Inflammatory macrophage treated with lipopolysaccharide for 1 hour (primary cell): ENCODE measurements at places on chromosomes 1 and 21.

DNA sequence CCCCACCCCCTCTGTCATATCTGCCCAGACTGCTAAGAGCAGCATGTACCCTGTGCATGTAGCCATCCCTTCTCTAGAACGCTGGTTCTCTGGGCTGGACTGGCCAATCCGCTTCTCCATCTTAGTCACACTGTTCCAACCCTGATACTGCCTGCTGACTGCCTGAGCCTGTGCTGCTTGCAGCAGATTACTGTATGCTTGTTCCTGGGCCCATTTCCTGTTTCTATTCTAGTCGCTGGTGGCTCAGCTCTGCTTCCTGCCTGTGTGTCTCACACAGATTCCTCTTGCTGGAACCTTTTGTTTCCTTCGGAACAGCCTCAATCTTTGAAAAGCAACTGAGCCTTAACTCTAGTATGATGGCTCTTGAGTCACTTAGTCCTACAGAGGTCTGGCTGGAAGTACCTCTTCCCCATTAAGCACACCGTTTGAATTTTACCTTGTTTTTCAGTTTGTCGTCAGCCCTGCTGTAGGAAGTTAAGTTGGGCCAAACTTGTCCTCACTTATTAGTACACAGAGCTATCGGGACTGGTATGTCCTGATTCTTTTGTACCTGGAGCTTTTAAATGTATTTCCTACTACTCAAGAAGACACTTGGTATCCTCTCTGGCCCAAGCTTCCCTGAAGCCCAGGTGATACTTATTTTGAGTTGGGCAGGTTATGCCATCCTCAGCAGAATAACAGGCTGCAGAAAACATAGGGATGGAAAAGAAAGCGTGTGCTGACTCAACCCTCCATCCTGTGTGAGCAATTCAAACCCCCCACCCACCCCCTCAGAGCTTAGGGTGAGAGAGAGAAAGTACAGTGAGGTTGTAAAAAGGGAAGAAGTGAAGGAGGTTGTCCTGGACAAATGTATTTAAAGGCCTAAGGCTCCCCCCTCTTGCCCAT is 43.4 kb upstream of the PIGV start:
- peak; percentile 89 for DNase-seq

- DNase-seq, result no peak
Observed at GRCh38 chr1:246748006-246748405, 23.8 kb downstream of the SCCPDH start.

GRCh38 chr21:32088471-32088870 is 190.4 kb downstream of the MIS18A start:
- no peak for DNase-seq

DNA sequence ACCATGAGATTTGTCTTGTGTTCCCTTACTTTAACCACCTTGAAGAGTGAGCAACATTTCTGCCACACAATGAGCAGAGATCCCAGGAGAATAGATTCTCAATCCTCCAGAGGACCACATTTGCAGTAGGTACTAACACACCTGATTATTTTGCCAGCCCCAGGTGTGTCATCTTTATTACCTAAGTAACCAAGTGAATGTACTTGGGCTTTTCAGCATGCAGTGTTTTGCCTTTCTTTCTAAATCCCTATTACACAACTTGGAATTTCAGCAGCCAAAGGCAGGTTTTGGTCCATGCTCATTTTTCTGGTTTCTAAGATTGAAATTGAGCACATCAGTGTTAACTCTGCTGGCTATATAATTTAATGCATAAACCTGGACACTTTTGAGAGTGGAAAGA is 43.2 kb upstream of the ST6GALNAC5 start:
- no peak for DNase-seq

GRCh38 chr1:168842916-168843315 is 113.9 kb upstream of the DPT start:
- no peak for DNase-seq

DNA sequence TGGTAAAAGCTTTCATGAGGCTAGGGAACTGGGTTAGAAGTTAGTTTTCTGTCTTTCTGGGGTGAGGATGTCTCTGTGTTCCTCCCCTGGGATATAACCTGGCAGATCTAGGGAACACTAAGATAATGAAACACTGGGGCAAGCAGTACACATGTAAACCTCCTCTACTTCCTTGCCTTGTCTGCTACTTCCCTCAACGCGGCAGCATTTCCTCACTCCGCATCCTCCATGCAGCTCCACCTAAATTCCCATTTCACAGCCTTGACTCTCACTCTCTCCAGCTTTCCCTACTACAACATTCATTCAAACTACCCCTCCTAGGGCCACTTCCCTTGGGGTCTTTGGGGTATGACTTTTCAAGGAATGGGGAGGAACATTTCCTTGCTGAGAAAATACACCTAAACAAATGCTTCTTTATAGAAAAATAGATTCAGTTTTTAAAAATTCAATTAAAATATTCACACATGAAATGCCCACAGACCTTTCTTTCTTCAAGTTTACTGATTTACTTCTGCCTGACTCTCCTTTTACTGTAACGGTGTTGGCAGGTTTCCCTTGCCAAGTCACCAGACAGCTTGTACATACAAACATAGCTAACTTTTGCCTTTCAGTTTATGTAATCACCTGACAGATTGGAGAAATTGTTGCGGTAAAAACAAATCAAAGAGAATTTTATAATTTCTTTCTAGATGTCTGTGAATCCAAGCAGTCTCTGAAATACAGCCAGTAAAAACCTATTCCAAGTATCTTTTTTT is 90.1 kb downstream of the TNFSF18 start:
- no peak for DNase-seq

DNA sequence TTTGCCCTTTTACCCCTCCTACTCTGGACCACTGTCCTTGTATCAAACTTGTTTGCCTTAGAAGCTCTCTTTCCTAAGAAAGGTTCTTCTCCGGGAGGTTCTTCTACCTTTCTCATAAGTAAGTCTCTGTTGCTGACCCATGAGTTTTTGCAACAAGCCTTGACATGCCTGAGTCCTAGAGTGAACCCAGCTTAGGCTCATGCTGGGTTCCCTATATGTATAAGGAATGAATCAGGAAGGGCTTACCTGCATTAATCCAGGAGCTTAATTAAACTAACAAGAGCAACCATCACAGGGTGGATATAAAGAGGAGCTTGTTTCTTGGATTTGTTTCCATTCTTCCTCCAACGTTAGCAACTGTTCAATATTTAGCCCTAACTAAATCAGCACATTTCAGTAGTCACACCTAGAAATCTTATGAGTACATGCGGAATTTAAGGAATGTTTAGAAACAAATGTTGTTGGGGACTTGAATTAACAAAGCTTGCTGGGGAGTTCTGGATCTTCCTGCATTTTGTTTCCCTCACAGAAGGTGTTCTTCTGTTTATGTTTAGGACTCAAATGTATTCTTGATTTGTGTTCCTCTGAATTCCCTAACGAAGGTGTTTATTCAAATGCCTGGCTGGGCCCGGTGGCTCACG is 64.3 kb upstream of the RAB3GAP2 start:
- DNase-seq, result no peak

GRCh38 chr1:187790724-187791123 is 962.0 kb downstream of the PLA2G4A start:
- no peak for DNase-seq

DNA sequence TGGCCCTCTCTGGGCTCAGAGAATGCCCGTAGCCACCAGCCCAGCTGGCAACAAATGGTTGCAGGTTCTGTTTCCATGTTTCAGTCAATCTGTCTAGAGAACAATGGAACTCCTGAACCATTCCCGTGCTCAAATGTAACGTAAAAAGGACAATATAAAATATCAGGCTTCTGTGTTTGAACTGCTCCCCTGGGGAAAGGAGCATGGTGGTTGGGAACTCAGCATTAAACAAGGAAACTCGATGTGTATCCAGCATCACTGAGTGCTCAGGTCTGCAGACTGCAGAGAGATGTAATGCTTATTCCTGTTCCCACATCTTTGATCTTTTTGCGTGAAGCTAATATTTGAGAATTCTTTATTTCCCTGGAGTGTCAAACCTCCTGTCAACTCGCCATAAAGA is 326.5 kb downstream of the KIF26B start:
- DNase-seq, result no peak

DNA sequence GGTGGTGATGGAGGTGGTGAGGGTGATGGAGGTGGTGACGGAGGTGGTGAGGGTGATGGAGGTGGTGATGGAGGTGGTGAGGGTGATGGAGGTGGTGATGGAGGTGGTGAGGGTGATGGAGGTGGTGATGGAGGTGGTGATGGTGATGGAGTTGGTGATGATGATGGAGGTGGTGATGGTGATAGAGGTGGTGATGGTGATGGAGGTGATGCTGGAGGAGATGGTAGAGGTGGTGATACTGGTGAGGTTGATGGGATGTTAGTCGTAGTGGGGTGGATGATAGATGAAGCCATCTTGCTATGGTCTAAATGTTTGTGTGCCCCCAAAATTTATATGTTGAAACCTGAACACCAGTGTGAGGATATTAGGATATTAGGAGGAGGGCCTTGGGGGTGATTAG is 25.3 kb upstream of the IFNLR1 start:
- DNase-seq, result no peak

DNA sequence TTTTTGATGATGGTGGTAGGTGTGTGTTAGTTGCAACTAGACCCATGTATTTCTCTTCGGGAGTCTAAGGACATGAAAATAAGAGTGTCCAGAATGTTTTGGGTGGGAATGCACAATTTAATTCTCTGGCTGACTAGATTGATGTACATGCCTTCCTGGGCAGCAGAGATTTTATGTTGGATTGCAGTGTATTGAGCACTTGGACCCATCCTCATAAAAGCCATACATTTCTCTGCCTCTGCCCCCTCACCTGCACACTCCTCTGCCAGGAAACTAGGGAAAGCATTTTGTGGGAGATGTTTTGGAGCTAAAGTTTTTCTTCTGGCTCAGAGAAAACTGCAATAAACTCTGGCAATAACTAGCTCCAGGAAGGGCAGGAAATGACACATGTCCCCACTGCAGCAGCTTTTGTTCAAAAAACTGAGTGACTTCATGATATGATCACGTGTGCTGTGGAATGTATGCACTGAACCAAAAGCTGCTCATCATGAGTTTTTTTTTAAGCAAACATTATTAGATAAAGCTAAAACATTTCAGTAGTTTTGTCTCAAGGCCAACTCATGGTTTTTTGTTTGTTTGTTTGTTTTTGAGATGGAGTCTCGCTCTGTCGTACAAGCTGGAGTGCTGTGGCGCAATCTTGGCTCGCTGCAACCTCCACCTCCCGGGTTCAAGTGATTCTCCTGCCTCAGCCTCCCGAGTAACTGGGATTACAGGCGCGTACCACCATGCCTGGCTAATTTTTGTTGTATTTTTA is 17.6 kb downstream of the RIT1 start:
- peak; percentile 65 for DNase-seq

DNA sequence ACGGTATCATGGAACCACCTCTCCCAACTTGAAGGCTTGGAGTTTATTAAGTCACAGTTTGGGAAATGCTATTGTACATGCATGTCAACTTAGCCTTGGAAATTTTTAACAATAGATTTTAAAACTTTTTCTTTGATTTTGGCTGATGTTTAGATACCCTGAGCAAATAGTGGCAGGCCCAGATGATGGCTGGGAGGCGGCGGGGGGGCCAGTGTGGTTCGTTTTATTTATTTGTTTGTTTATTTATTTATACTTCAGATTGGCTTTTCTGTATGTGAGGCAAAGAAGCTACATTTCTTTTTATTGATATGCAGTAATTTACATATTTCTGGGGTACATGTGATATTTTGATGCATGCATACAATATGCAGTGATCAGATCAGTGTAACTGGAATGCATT is 82.0 kb downstream of the VWA5B1 start:
- no peak for DNase-seq

GRCh38 chr1:35499652-35500176 is 57.5 kb downstream of the KIAA0319L start:
- DNase-seq, result no peak

DNA sequence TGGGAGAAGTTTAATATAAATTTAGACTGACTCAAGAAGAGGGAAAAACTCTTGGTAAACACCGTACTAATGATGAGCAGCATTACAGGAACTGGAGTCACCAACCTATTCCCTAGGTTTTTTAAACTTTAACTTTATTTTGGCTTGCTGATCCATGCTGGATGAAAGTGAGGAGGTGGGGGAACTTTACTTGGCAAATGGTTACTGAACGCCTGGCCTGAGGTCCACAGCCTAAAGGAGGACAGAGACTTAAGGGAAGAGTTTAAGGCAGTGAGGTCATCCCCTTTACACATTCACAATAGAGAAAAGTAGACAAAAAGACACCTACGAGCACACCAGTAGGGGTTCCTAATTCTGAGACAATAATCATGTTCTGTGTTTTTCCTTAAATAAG is 25.6 kb upstream of the A3GALT2 start:
- peak; percentile 23 for DNase-seq

- DNase-seq, result no peak
Observed at GRCh38 chr1:52899445-52899894, 22.1 kb downstream of the ECHDC2 start.

DNA sequence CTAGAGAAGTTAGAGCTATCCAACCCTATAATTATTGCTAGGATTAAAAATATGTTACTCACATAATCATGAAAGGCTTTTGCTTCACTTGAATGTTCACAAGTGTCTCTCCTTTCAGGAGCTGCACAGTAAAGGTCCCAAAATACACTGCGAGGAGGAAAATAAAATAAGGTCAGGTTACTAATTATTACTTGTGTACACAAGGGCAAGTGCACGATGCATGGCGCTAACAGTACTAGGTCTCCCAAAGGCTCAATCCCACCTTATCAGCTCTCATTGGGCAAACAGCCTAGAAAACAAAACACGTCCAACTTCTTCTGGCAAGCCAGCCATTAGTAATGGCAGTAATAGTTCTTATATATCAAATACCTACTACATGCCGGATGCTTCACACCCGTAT is 4.4 kb downstream of the SSBP3 start:
- no peak for DNase-seq

- no peak for DNase-seq
Observed at GRCh38 chr1:11204396-11205190, 15.4 kb downstream of the ANGPTL7 start.

DNA sequence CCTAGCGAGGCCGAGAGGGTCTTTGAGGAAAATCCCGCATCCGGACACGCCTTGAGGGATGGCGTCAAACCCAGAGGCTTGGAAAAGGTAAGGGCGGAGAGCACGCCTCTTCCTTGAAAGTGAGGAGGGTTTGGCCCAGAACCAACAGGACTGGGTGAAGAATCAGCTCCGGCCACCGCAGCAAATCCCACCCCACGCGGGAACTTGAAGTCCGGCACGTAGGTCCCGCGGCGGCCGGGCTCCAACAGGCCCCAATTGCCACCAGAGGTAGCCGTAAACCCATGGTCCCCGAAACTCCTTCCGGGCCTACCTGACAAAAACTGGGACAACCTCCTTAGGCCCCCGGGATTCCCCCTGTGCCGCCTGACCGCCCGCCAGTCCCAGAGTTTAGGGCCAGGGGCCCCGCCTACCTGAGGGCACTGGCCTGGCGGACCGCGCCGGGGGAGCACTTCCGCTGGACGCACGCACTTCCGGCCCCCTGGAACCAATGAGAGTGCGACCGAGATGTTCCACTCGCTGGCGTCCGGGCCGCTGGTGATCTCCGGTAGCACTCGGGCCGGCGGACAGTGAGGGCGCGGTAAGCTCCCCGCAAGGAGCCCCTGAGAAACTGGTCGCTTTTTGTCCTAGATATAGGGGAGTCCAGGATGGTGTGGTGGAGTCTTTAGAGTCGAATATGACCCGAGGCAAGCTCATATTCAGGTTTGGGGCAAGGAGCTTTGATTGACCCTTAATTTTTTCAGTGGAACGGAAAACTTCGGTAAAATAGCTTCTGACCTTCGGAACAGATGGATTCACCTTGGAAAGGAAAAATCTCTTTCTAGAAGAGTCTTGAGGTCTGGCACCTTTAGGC is at the start of the genes LZIC and NMNAT1:
LZIC (minus strand) TSS at position 453 of the 850 bp plus-strand sequence. CDS start 6,772 bp downstream, outside the sequence.
NMNAT1 (plus strand) TSS at position 537 of the 850 bp plus-strand sequence. CDS start 28,599 bp downstream, outside the sequence.
- DNase-seq, result peak; percentile 97
